ENCODE measurements at places on chromosomes 13 and 19.

DNA sequence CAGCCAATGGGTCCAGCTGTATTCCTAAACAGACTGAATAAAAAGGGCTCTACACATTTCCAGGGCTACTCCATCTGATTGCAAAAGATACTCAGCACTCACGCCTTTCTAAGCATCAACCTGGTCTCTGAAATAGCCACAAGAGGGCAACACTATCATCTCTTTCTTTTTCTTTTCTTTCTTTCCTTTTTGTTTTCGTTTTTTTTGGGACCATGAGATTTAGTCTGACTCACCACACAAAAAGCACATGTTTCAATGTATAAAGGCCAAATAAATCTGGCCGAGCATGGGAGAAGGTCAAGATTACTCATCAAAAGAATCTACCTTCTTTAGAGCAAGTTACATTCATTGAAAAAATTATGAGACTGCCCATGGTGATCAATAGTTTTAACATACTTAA, 805.6 kb upstream of the ARGLU1 start:
- DNase-seq = no peak

GRCh38 chr19:16769385-16769784, 49.7 kb downstream of the NWD1 start:
- no peak for DNase-seq

GRCh38 chr13:80116107-80116506, 224.8 kb downstream of the SPRY2 start:
- no peak for DNase-seq

DNA sequence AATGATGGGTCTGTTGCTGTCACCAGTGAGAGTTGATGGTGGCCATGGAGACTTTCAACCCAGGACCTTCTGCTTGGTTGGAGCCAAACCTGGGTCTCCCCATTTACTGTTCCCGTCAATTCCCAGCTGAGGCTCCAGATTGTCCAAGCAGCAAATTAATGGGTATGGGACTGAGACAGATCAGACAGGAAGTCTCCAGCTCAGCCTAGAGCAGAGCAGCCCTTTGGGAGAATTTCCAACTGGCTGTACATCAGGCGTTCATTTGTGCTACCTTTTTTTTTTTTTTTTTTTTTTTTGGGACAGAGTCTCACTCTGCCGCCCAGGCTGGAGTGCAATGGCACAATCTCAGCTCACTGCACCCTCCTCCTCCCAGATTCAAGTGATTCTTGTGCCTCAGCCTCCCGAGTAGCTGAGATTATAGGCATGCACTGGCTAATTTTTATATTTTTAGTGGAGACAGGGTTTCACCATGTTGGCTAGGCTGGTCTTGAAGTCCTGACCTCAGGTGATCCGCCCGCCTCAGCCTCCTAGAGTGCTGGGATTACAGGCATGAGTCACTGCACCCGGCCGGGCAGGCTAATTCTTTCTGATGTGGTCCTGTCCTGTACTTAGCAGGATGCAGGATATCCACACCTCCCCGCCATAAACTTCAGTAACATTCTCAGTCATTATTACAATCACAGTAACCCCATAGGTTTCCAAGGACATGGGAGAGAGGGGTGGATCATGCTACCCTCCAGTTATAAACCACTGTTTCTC, 9.3 kb downstream of the MAP3K10 start:
- no peak for DNase-seq

DNA sequence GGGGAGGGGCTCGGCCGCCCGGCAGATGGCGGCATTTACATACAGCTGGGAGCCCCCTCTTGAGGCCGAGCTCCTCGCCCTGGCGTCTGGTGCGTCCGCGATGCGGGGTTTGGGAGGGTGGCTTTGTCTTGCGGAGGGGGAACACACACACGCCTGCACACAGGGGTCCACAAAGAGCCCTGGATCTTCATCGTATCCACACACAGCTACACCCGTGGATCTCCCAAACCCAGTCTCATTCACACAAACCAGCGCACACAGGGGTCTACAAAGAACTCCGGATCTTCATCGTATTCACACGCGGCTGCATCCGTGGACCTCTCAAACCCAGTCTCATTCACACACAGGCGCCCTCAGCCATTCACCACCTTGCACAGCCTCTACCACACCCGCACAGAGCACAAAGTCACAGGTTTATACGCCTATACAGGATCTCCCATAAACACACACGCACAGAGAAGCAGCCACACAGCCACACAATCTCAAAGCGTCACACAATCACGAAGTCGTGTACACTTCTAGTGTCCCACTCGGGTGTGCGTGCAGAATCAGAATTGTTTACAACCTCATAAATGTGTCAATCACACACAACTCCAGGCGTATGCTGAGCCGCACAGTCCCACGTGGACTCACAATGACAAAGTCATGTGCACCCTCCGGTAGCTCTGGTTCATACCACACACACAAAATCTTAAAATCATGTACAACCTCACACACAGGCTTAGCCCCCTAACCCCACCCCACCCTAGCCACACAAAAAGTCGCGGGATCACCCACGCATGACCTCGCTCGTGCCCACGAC, 550 bp upstream of the DLL3 start:
- DNase-seq = no peak

DNA sequence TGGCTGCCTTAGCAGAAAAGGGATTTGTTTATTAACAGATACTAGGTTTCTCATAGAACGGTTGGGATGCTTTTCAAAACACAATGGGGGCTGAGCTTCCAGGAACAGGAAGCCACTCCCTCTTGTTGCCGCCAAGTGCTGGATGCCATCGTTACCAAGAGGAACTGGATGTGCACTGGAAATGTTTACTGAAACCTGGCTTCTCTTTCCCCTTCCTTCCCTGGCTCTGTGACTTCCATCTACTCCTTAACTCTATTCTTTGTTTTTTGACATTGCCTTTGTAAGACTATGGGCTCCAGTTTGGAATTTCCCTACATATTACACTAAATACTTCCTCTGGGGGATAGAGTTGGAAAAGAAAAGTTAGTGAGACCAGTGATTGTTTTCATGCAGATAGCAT, 11.7 kb upstream of the KL start:
- DNase-seq = no peak

GRCh38 chr13:99162567-99163361, 37.9 kb upstream of the UBAC2 start:
- no peak for DNase-seq

DNA sequence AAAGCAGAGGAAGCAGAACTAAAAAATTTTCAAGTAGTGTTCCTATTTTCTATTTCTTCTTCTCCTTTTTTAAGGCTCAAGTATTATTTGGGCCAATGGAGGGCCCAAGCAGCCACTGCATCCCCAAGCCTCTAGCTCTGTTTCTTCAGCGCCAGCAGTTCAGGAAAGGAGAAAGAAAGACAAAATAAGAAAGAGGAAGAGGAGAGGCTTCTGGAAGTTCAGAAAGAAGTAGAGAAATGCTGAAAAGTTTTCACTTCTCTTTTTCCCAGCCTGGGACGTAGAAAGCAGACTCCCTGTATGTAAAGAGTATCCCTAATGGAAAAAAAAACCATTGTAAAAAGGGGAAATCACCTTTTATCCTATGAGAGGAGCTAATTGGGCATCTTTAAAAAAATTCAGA, 165.5 kb upstream of the KLF12 start:
- no peak for DNase-seq

GRCh38 chr13:35293579-35294226, 182.8 kb downstream of the MAB21L1 start:
- no peak for DNase-seq

GRCh38 chr19:40304306-40304705, 19.2 kb upstream of the AKT2 start:
- DNase-seq = no peak
